ENCODE measurements at places on chromosomes 4 and X. TPM values are rescaled to one million over a fixed set of nuclear protein-coding genes. Genes with fewer than 3 reads are reported as not detected.
A peak's percentile ranks its signal among the peaks of the same experiment; 100 is the strongest.

GRCh38 chrX:98028691-98029090, 1145.0 kb downstream of the RPA4 start:
- no peak for DNase-seq

DNA sequence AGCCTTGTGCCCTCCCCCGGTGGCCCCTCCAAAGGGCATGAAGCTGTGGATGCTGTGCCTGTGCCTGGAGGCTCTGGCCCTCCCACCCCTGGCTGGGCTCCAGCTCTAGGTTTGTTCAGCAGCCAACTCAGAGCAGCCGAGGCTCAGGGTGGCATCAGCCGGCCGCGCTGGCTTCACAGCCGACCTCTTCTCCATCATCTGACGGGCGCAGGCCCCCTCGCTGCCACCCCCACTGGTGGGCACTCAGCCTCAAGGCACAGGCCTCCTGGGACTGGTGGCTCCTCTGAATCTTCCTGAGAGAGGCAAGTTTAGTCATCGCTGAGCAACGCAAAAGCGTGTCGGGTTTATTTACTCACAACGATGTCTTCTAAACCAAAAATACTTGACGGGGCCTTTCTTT, 46.0 kb downstream of the PCGF3 start:
- no peak for DNase-seq

DNA sequence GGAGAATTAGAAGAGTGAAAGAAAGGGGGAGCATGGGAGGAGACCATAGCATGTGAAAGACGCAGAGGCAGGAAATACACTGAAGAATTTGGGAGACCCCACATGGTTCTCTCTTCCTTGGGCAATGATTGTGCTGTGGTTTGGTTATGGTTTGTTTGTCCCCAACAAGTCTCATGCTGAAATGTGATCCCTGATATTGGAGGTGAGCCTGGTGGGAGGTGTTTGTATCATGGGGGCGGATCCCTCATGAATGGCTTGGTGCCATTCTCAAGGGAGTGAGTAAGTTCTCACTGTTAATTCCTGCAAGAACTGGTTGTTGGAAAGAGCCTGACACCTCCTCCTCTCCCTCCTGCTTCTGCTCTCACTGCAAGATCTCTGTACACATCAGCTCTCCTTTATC, 78.6 kb upstream of the RAI2 start:
- DNase-seq: peak; percentile 4

DNA sequence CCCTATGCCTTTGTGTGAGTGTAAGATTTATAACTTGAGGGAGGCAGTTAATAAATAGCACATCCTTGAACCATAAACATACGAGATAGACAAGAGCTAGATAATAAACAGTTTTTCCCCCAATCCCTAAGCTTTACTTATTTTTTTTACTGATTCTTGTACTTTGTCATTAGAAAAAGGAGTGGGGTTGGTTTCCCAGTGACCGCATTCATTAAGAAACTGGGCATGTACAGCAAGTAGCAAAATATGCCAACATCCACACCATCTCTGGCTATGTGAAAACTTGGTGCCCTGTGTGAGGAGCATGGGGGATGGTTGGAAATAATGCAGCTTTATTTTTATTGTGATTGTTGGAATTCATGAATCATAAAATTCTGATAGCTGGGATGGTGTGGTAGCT, 176.2 kb downstream of the CBR4 start:
- no peak for DNase-seq

DNA sequence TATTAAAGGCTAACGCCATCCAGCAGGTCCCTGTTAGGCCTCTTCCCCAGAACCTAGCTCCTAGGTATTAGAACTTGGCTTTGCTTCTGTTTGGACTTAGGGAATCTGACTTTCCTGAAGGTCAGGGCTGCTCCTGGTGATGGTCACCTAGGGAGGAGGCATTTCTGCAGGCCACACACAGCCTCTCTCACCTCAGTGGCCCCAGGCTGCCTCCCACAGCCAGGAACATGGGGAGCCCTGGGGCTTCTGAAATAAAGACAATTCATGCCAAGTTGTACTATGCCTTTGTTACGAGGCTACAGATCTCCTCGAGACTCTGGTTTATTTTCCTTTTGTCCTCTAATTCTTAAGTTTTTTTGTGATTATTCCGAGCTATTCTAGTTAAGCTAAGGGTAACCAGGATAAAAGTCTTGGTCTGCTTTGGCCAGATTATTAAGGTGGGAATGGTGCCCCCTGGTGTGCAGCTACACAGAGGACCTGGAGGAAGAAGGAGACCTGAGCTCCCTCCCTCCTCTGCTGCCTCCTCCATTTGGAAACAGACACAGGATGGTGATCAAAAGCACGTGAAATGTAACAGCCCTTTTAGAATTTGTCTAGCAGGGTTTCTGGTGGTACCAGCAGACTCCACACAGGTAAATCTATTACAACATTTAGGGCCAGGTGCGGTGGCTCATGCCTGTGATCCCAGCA, 131.0 kb downstream of the DCLK2 start:
- DNase-seq: peak; percentile 40

- DNase-seq: no peak
Observed at GRCh38 chr4:59655996-59656395, 1544.1 kb upstream of the ADGRL3 start.

DNA sequence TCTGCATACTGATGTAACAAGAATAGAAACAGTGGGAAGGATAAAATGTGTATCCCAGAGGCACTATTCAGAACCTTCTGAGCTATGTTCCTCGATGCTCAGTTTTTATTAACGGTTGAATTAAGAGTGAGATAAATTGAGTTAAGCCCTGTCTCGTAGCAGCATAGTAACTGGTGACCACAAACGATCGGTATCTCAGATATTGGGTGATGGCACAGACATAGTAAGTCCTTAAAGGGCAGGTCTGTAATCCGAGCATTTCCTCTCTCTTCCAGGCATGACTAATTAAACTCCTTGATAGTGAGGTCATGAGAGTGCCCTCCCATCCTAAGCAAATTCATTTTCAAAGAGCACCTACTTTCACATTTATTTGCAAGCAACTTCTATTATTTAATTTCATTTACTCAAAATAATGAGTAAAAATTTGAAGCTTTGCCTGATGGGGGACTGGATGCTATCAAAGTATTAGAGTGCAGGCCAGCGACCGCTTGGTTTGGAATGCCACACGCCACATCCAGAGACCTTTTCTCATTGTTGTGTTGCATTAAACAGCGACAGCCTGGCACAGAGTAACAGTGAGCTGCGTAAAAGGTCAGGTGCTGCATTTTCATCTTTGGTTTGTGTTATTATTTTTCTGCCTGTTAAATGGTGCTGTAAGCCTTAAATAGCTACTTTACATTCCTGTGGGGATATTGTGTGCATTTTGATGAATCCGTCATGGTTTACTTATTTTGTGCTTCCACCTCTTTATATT, 101.9 kb downstream of the PCDH7 start:
- no peak for DNase-seq

DNA sequence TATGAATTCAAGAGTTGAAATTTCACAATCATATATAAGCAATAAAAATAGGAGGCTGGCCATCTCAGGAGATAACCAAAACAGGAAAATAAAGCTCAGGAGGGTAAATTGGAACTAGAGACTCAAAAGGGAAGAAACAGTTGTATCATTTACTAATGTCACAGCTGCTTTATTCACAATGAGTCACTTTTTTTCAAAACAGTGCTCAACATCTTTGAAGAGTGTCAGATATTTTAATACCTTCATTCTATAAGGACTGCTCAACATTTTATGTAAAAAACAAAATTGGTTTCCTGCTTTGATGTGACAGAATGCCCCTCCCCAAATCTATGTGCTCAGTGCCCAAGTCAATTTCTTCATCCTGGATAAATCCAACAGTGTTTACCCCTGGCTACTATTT, 97.7 kb downstream of the DDX60 start:
- no peak for DNase-seq

NAA11 gene
- total RNA-seq: not detected

DSPP gene
- total RNA-seq: not detected
